ENCODE measurements at places on chromosomes 2 and 18.

DNA sequence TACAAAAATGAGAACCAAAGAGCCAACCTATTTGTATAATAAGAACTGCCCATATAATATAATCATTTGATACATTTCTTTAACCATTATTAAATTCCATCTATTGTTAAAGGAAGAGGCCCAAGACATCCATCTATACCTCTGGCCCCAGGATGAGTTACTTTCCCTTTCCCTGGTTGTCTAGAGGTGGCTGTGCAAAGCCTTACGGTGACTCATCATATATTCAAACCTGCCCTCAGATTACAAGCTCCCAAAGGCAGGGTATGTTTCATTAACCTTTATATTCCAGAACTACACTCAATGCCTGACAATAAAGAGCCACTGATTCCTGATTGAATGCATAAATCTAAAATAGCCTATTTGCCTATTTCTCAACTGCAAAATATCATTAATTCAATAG is 105.8 kb upstream of the PID1 start:
- no peak for DNase-seq

DNA sequence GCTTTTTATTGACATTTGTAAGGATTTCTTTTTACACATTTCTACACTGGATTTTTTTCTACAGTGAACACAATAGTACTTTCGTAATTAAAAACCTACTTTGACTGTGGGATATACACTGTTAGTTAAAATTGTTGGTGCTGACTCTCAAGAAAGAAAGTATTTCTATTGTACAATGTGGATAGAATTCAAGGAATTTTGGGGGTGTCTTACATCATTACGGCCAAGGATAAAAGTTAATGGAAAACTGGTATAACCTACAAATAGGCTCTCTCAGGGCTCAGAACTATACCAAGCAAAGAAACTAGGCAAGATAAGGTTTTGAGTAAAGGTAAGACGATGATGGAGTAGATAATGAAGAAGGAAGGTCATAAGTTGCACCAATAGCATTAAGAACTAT is 198.4 kb upstream of the PARD3B start:
- no peak for DNase-seq

DNA sequence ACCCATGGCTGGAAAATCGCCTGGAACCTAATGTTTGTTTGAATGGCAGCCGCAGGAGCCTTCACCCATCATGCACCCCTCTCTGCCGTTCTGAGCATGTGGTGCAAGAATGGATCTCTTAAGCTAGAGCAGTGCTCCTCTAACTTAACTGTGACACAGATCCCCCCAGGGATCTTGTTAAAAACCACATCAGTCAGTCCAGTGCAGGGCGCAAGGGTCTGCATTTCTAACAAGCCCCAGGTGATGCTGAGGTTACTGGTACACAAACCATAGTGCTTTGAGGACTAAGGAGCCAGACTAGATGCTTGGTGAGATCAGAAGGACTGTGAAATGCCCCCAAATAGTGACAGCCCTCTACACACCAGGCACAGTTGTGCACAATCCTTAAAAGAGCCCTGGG is 87.1 kb upstream of the KCTD1 start:
- DNase-seq = no peak

DNA sequence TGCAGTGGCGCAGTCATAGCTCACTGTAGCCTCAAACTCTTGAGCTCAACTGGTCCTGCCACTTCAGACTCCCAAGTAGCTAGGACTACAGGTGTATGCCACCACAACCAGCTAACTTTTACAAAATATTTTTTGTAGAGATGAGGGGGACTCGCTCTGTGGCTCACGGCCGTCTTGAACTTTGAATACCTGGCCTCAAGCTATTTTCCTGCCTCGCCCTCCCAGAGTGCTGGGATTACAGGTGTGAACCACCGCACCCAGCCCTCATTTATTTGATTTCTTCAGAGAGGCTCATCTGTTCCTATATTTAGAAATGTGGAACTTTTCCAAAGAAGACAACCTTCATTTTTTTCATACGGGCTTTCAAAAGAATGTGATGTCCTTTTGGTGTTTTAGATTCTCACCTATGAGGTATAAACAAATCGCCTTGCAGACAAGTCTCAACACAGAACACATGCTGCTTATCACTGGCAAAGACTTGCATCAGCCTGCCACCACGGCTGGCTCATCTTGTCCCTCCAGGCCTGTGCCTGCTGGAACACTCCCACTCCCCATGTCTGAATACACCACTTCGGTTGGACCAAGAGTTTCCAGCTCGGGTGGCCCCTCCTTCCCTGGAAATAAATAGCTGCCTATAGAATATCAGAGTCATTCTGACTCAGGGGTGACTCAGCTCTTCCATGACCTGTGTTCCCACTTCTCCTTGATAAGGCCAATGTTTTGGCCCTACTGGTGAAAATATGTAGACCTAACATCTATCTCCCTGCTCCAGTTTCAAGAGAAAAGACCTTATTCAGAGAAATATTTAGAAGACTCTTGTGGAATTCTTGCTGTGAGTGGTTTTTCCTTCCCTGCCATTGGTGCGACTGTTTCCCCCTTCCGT is 202.6 kb downstream of the TGIF1 start:
- DNase-seq = no peak

- DNase-seq = no peak
Measured at GRCh38 chr2:15825276-15825980, 114.9 kb upstream of the MYCN start.

- peak; percentile 5 for DNase-seq
Measured at GRCh38 chr2:146987996-146988395, 856.8 kb upstream of the ACVR2A start.

DNA sequence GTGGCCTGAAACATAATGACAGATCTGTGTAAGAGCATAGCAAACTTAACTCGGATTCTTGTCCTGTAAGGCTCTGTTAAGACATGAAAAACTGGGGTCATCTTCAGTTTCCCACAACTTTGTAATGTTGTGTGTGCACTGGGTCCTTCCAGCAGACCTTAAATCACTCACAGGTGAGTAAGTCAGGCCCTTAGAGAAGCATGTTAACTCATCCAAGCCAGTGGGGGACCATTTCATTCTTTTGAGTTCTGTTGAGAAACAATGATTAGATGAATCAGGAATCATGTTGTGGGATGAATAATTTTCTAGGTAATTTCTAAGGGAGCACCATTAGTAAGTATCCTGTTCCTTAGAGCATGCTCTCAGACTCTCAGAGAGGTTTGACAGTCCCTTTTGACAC is 167.1 kb downstream of the ESCO1 start:
- no peak for DNase-seq

DNA sequence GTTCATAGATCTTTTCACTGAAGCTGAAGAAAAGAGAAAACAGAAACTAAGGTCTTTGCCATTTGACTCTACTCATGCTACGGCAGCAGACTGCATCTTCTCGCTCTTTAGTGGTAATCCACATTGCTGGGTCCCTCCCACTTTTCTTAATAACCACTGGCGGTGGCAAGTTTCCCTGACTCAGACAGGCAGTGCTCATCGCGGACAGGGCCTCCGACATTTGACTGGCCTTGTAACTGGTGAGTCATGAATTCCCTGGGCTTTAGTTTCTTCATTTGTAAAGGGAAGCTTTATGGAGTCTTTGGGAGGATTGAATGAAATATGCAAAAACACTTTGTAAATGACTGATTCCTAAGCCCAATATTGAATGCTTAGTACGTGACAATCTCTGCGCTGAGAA is 238.2 kb upstream of the RBBP8 start:
- no peak for DNase-seq

GRCh38 chr2:238231809-238232208 is 8.0 kb downstream of the HES6 start:
- no peak for DNase-seq

DNA sequence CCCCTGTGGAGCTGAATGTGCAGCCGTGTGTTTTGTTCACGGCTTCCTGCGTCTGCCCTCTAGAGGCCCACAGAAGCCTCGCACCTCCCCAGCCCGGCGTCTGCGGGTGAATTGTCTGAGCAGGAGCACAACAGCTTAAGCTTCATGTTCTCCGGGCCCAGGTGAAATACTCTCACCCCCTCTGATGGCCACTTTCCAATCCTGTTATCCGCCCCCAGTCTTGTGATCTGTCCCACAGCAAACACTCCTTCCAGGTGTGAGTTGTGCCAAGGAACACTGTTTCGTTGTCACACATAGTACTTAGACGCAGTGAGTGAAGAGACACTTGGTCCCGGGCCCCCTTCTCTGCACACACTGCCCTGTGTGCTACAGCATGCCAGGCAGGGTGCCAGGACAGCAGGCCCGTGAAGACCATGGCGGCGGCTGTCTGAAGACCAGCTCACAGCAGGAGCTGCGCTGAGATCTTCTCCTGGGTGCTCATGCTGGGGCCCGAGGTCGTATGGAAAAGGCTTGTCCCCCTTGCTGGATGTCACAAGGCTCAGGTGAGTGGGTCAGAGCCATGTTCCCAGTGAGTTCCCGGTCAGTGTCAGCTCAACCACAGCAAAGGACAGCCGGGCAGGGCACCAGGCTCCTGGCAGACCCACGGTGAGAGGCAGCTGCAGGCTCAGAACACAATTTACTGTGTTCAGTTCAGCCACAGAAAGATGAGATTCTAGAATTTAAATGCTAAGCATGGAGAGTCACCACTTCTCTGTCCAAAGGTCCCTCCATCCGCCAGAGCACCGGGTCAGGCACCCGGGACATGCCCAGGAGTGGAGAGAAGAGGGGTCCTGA is 6.8 kb upstream of the PXDN start:
- DNase-seq = peak; percentile 60

DNA sequence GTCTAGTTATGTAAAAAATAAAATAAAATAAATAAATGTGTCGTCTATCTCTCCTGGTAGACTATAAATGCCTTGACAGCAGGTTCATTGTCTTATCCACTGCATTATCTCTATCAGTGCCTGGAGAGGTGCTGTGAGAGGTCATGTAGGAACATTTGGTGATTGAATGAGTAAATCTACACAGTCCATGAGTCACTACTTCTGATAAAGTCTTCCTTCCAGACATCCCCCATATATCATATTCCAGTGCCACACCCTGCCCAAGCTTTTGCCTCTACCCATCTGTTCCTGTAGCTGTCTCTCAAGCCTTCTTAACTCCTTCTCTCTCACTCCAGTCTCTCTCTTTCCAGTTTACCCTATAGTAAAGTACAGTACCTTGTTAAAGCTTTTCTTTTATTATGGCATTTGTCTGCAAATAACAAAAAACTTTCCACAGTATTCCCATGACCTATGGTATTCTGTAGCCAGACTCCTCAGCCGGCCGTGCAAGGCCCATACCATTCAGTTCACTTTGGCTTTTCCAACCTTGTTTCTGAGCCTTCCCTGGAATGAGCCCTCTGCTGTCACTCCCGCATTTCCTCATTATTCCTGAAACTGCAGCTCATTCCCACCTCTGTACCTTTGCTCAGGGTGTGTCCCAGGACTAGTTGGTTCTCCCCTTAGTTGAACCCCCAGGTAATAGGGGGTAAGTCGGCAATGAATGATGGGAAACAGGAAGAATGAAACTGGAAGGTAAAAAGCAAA is 37.5 kb downstream of the ANXA4 start:
- no peak for DNase-seq

DNA sequence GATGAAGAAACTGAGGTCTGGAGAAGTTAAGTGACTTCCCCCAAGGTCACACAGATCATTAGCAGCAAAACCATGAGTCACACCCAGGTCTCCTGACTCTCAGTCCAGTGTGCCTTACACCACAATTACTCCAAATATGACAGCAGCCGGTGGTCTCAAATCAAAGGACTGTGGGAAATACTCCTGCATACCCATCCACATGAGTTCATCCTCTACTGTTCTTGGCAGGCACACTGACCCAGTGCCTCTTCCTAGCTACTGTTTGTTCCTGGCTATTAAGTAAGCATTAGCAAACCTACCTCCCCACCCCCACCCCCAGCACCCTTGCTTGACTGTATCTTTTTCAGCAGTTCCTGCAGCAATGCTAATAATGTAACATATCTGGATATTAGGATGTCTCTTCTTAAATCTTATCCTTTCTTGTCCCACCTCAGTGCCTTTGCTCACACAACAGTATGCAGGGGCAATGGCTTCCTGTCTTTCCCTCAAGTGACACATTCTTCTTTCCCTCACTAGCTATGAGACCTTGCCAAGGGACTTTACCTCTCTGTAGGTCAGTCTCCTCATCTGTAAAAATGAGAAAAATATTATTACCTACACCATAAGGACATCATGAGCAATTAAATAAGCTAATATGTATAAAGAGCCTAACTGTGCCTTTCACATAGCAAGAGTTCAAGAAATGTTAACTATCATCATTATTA is 46.2 kb downstream of the FAM98A start:
- DNase-seq = no peak

- DNase-seq = no peak
Measured at GRCh38 chr2:204897561-204897960, 352.3 kb downstream of the PARD3B start.

- no peak for DNase-seq
Measured at GRCh38 chr2:43076676-43077075, 149.7 kb downstream of the ZFP36L2 start.

DNA sequence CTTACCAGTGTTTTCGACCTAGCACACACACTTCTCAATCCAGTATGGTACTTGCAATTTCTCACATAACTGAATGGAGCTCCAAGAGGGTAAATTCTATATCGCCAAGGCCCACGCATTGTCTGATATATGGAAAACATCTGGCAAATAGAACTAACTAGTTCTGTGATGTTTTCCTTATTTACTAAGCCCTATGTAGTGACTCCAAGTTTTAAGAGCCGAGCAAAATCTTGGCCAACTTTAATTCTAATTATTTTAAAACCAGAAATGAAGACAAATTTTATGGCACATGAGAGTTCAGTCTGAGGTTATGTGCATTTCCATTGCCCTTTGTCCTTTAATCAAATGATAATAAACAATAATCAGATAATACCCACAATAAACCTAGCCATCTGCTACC is 1119.7 kb upstream of the CNTNAP5 start:
- no peak for DNase-seq

DNA sequence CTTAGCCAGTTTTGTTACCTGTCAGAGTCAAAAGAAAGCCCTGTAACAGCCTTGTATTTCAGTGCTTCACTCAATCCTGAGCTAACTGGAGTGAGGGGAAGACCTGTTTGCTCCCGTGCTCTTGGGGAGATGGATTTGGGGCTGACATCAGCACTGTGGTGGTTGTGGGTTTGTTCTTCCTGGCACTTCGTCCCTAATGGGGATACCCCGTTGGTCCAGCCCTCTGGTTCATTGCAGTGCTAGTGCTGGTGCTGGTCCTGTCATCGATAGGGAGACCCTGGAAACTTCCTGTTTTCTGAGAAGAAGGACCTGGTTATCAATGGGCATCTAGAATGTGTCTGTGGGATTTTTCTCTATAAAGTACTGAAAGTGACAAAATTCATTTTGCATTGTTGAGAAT is 205.4 kb downstream of the ZNF407 start:
- DNase-seq = no peak

DNA sequence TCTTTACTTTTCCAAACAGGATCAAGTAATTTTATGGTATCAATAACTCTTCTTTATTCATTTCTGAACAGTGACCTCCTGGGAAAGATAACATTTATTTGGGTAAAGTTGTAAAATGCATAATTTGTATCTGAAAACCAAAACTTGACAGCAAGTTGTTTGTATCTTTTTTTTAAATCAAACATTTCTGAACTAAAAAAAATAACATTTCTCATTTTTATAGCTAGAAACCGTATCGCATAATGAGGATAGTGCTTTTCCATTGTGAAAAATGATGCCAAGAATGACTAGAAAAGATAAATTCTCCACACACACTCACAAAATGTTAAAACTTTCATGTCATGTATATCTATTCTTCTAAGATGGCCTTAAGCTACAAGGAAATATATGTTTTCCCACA is 578.2 kb downstream of the RIT2 start:
- DNase-seq = no peak

Measured in DMS153 (cell line).